ENCODE measurements at places on chromosomes 12 and 14. TPM values are rescaled to one million over a fixed set of nuclear protein-coding genes. Genes with fewer than 3 reads are reported as not detected.

Gene KRT74
- not detected for total RNA-seq

Gene ADAM20
- 2.5 TPM for total RNA-seq

Gene BCL2L14
- total RNA-seq: not detected

Gene BEST3
- total RNA-seq: not detected

Gene TMCC3
- 15.5 TPM for total RNA-seq

Gene HOXC13
- not detected for total RNA-seq

Gene KLHL33
- 1.3 TPM for total RNA-seq

Gene DAO
- total RNA-seq: not detected

DNA sequence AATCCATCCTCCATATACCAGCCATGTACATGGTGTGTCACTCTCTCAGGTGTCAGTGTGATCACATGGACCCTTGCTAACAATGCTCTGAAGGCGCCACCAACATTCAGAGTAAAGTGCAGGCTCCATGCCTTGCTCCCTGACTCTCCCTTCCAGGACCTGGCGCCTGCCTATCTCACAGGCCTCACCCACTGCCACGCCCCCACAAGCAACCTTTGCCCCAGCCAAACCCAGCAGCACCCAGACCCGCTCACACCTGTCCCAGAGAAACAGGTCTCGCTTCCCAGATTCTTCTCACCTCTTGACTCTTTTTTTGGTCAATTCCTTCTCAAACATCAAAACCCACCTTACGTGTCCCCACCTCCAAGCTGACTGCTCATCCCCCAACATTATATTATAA lies 52.3 kb downstream of the KCNK10 start:
- H3K4me3 ChIP-seq: no peak overlapping the region
- H3K36me3 ChIP-seq: no peaks in the 10 kb centered on the region
- H3K27ac ChIP-seq: no peak overlapping the region
- H3K4me1 ChIP-seq: no peaks in the 10 kb centered on the region
- H3K27me3 ChIP-seq: no peaks in the 10 kb centered on the region

DNA sequence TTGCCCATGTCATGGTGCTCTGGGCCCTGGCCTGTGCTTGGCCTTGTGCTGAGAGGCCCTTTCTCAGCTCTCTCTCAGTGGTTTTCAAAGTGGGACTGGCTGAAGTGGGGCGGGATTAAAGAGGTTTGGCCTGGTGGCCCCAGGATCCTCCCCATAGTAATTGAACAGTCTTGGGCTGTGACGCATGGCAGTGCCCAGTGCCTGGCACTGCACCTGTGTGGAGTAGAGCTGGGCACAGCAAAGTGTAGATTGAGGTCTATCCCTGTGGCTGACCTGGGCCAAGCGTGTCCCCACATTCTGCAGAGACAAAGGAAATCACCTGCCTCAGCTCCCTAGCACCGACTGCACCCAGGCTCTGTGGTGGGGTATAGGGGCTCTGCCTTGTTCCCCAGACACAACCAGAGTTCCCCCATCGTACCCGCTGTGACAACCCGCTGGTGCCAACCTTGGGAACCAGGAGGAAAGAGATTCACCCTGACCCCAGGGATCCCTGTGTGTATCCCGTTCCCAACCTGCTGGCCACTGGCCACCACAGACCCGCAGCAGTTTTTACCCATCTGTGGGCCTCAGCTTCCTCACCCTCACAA lies 9.9 kb upstream of the CYP46A1 start:
- no peak overlapping the region for H3K27ac ChIP-seq
- DNase-seq: peak; percentile 55
- H3K27me3 ChIP-seq: no peaks in the 10 kb centered on the region
- H3K36me3 ChIP-seq: no peaks in the 10 kb centered on the region
- no peak overlapping the region for H3K4me3 ChIP-seq
- no peaks in the 10 kb centered on the region for H3K4me1 ChIP-seq

GRCh38 chr12:92558806-92559205 lies 144.0 kb upstream of the PLEKHG7 start:
- H3K36me3 ChIP-seq: no peaks in the 10 kb centered on the region
- H3K4me1 ChIP-seq: peaks cover 13% of the 10 kb centered on the region
- H3K27me3 ChIP-seq: no peaks in the 10 kb centered on the region
- no peak overlapping the region for H3K4me3 ChIP-seq
- no peak overlapping the region for H3K27ac ChIP-seq

- H3K4me1 ChIP-seq: no peaks in the 10 kb centered on the region
- H3K36me3 ChIP-seq: no peaks in the 10 kb centered on the region
- H3K4me3 ChIP-seq: no peak overlapping the region
Measured at GRCh38 chr14:101251812-101252442, 309.4 kb upstream of the DIO3 start.

DNA sequence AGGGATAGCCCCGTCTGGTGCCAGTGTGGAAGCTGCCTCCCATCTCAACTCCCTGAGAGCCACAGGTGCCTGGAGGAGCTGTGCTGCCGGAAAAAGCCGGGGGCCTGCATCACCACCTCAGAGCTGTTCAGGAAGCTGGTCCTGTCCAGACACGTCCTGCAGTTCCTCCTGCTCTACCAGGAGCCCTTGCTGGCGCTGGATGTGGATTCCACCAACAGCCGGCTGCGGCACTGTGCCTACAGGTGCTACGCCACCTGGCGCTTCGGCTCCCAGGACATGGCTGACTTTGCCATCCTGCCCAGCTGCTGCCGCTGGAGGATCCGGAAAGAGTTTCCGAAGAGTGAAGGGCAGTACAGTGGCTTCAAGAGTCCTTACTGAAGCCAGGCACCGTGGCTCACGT lies 25.5 kb upstream of the P2RX4 start:
- no peaks in the 10 kb centered on the region for H3K36me3 ChIP-seq
- H3K4me3 ChIP-seq: no peak overlapping the region
- H3K4me1 ChIP-seq: no peaks in the 10 kb centered on the region
- no peak overlapping the region for H3K27ac ChIP-seq
- no peak for DNase-seq

- no peaks in the 10 kb centered on the region for H3K27me3 ChIP-seq
- no peak overlapping the region for H3K27ac ChIP-seq
- DNase-seq: no peak
Measured at GRCh38 chr14:33617154-33617553, 333.7 kb downstream of the EGLN3 start.

GRCh38 chr14:92696366-92696765 lies 52.1 kb downstream of the LGMN start:
- DNase-seq: no peak
- no peaks in the 10 kb centered on the region for H3K27me3 ChIP-seq
- H3K4me1 ChIP-seq: no peaks in the 10 kb centered on the region
- H3K4me3 ChIP-seq: no peak overlapping the region

GRCh38 chr14:68466491-68466977 lies 326.3 kb downstream of the ZFP36L1 start:
- DNase-seq: no peak
- H3K4me3 ChIP-seq: no peak overlapping the region
- H3K36me3 ChIP-seq: no peaks in the 10 kb centered on the region
- H3K27me3 ChIP-seq: no peaks in the 10 kb centered on the region
- H3K4me1 ChIP-seq: peaks cover 6% of the 10 kb centered on the region

DNA sequence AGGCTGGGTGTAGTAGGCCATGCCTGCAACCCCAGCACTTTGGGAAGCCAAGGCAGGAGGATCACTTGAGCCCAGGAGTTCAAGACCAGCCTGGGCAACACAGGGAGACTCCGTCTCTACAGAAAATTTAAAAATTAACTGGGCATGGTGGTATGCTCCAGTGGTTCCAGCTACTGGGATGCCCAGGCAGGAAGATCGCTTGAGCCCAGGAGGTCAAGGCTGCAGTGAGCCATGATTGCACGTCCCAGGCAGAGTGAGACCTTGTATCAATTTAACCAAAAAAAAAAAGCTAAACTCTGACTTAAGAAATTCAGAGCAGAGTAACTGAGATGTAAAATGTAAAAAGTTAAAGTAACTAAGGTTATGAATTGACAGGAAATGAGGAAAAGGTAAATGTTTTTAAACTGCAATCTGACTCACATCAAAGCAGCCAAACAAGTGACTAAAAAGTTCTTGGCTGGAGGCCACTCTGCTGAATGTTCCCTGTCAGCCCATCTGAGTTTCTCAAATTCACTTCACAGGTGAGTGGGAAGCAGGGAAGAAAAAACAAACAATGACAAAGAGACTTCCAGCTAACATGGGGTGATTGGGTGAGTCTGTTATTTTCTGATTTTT lies 21.3 kb downstream of the PRKD1 start:
- DNase-seq: no peak
- peaks cover 3% of the 10 kb centered on the region for H3K4me1 ChIP-seq
- no peaks in the 10 kb centered on the region for H3K36me3 ChIP-seq
- no peak overlapping the region for H3K27ac ChIP-seq
- H3K4me3 ChIP-seq: no peak overlapping the region

GRCh38 chr14:96205978-96206360 lies 1.3 kb downstream of the BDKRB2 start:
- no peaks in the 10 kb centered on the region for H3K27me3 ChIP-seq
- H3K27ac ChIP-seq: no peak overlapping the region
- no peak overlapping the region for H3K4me3 ChIP-seq

- no peak overlapping the region for H3K27ac ChIP-seq
- no peaks in the 10 kb centered on the region for H3K27me3 ChIP-seq
- no peak overlapping the region for H3K4me3 ChIP-seq
- no peak for DNase-seq
- no peaks in the 10 kb centered on the region for H3K36me3 ChIP-seq
Measured at GRCh38 chr14:70921669-70922068, 14.4 kb downstream of the PCNX1 start.

DNA sequence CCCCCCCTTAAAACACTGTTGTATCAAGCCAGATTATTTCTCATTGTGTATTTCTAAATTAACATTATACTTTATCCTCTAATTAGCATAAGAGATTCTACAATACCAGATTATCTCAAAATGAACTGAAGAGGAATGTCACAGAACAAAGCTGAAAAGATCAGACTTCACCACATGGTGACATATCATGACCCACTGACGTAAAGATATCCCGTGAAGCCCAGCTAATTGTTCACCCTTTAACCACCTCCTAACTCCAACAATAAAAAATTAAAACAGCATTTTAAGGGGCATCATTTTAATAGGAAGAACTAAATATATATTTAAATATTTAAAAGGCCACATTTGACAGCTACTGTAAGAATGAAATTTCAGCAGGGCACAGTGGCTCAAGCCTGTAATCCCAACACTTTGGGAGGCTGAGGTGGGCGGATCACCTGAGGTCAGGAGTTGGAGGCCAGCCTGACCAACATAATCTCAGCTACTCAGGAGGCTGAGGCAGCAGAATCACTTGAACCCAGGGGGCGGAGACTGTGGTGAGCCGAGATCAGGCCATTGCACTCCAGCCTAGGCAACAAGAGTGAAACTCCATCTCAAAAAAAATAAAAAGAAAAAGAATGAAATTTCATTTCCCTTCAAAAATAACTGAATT lies 29.0 kb downstream of the CDK17 start:
- no peak overlapping the region for H3K27ac ChIP-seq
- H3K27me3 ChIP-seq: no peaks in the 10 kb centered on the region
- no peaks in the 10 kb centered on the region for H3K36me3 ChIP-seq
- no peak for DNase-seq

DNA sequence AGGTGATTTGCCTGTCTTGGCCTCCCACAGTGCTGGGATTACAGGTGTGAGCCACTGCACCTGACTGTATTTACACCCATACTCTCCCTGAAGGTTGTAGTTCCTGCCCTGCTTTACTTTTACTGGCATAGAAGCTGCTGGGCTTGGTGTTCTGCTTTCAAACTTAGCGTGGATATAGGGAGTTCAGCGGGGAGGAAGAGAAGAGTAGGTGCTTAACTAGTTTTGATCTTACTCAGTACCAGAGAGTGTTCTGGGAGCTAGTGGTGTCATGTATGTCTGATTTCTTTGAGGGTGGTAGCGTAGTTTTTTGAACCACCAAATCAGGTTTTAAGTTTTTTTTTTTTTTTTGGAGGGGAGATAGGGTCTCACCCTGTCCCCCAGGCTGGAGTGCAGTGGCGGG lies 13.8 kb downstream of the RCOR1 start:
- H3K36me3 ChIP-seq: no peaks in the 10 kb centered on the region
- no peak overlapping the region for H3K27ac ChIP-seq
- H3K4me3 ChIP-seq: no peak overlapping the region

DNA sequence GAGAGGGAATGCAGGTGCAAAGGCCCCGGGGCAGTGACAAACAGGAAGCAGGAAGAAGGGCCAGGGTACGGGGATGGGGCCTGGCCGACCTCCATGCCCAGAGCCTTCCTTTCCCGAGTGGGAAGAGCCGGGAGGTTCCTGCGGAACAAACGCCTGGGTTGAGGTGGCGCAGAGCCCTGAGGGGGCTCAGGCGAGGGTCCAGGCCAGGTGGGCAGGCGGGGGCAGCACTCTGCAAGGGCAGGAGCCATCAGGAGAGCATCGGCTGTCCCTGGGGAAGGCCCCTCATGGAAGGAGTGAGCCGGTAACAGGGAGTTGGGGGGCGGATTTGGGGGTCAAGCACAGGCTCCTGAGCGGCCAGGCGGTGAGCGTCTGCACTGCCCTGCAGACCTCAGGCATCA lies 18.1 kb upstream of the FBRSL1 start:
- H3K27me3 ChIP-seq: no peaks in the 10 kb centered on the region
- DNase-seq: no peak
- no peak overlapping the region for H3K27ac ChIP-seq
- H3K4me3 ChIP-seq: no peak overlapping the region

DNA sequence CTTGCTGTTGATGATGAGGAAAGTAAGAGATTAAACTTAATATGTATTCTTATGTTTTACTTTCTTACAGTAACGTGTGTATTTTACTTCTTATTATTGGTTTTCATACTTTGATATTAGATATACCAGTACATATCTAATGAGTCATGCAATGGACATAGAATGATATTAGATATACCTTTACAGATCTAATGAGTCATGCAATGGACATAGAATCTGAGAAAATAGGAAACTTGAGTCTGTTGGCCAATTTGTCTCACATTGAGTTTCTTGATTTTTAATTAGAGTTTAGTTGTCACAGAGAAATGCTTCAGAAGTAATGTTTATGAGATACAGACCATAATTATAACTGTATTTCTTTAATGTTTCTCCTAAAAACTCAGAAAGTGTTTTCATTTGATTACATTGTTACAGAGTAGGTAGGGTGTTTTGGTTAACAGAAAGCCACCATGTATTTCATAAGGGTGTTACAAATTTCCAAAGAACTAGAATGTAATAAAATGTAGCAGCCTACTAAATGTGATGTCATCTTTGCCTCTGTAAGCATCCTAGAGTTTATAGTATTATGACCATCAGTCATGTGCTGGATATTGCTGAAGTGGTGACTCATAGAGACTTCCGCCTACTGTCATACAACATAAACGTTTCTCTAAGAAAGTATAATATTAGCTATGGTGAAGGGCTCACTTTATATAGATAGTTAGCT lies 3.0 kb downstream of the GAS2L3 start:
- H3K4me1 ChIP-seq: peaks cover 7% of the 10 kb centered on the region
- H3K27me3 ChIP-seq: no peaks in the 10 kb centered on the region
- no peak for DNase-seq
- no peak overlapping the region for H3K27ac ChIP-seq
- no peaks in the 10 kb centered on the region for H3K36me3 ChIP-seq

All from aorta (tissue), 5 donors.